ENCODE measurements at places on chromosomes 12 and 14. TPM values are rescaled to one million over a fixed set of nuclear protein-coding genes. Genes with fewer than 3 reads are reported as not detected.

A2ML1 gene
- under 0.01 TPM for total RNA-seq

WDHD1 gene
- 21.0 TPM for total RNA-seq

GPX2 gene
- not detected for total RNA-seq

SNAPC1 gene
- 15.4 TPM for total RNA-seq

SENP1 gene
- total RNA-seq, result 29.3 TPM

DHRS2 gene
- not detected for total RNA-seq

TSHR gene
- not detected for total RNA-seq

KRT83 gene
- not detected for total RNA-seq

SCNN1A gene
- not detected for total RNA-seq

RBMS2 gene
- 9.0 TPM for total RNA-seq

RILPL2 gene
- 2.0 TPM for total RNA-seq

SYNE3 gene
- 8.3 TPM for total RNA-seq

BEST3 gene
- total RNA-seq, result not detected

OAS2 gene
- total RNA-seq, result 425 TPM

C12orf54 gene
- not detected for total RNA-seq

C12orf50 gene
- under 0.01 TPM for total RNA-seq

STAB2 gene
- total RNA-seq, result not detected

ACOT4 gene
- total RNA-seq, result 4.7 TPM

CAPZA3 gene
- total RNA-seq, result not detected

PRH2 gene
- not detected for total RNA-seq

TAS2R9 gene
- total RNA-seq, result 0.36 TPM

KRT82 gene
- not detected for total RNA-seq

RNF34 gene
- 38.5 TPM for total RNA-seq

GLIPR1L2 gene
- 0.36 TPM for total RNA-seq

DAO gene
- not detected for total RNA-seq

KRT2 gene
- total RNA-seq, result not detected

MFAP5 gene
- 1.1 TPM for total RNA-seq

LRTM2 gene
- total RNA-seq, result not detected

DCP1B gene
- 15.8 TPM for total RNA-seq

ESR2 gene
- total RNA-seq, result 47.7 TPM

AKAP5 gene
- 0.33 TPM for total RNA-seq

TPH2 gene
- total RNA-seq, result not detected

PLD4 gene
- 0.33 TPM for total RNA-seq

GUCY2C gene
- total RNA-seq, result not detected

AGAP2 gene
- 0.34 TPM for total RNA-seq

RAPGEF3 gene
- total RNA-seq, result not detected

MAP1LC3B2 gene
- 0.36 TPM for total RNA-seq

FAM186B gene
- total RNA-seq, result 1.00 TPM

PLCZ1 gene
- total RNA-seq, result not detected

KLRD1 gene
- total RNA-seq, result not detected

TCL1A gene
- not detected for total RNA-seq

NRIP2 gene
- not detected for total RNA-seq

TRHDE gene
- not detected for total RNA-seq

ASB2 gene
- 1.5 TPM for total RNA-seq

KLHL33 gene
- total RNA-seq, result under 0.01 TPM

PDE3A gene
- total RNA-seq, result 70.5 TPM

BEGAIN gene
- 4.0 TPM for total RNA-seq

Data from melanocyte of skin (primary cell).